ENCODE measurements at places on chromosomes 2 and 18.

- no peak for DNase-seq
Observed at GRCh38 chr2:109368798-109369197, 239.8 kb downstream of the SH3RF3 start.

DNA sequence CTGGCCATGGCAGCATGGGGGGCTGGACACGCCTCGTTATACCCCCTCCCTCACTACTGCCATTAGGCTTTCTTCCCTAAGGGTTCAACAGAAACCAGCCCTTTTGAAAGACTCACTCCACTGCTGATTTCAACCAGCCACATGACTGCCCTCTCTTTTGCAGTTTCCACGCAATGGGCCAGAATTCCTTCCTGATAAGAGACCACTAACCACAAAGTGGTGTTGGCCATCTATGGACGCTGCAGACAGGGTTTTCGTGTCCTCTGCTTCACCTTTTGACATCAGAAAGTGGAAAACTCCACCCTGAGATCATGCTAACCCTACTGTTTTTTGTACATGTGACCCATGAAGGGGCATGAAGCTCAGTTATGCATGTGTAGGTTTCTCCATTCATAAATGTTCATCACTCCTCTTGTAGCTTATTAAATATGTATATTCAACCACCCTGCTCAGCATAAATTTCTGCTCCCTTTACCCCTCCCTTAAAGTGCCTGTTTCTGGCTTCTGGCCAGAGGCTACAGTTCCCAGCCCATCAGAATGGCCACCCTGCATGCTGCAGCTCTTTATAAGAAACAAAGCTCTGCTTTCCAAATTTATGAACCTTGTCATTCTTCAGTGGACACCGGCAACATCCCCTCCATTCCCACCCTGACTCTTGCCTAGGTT is 106.6 kb upstream of the MSH6 start:
- DNase-seq = no peak

- no peak for DNase-seq
Observed at GRCh38 chr2:68158134-68158447, 403 bp downstream of the PNO1 start.

DNA sequence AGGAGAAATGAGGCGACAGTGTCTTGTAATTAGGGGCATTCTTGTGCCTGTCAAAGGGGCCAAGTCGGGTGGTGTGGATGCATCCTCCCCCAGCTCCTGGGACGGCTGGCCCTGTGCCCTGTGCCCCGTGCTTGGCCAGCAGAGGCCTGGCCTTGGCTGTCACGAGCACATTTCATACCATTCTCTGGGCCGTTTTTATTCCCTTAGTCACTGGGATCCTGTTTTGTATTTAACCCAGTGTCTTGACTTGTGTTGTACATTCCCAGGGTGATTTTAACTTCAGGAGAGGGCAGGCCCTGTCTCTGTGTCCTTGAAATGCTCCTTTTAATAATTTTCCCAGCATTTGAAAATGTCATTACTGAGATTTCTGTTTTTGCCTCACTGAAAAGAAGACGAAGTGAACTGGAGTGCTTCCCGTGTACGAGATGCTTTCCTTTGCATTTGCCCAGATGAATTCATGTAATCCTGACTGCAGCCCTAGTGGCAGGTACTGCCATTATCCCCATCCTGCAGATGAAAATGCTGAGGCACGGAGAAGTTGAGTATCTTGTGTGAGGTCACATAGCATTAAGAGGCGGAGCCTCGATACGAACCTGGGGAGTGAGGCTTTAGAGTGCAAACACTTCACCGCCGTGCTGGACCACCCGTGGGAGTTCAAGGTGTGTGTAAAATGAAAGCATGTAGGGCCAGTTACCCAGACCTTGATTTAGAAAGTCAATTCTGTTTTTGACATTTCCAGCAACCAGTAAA is 57.0 kb downstream of the SH3RF3 start:
- DNase-seq = no peak

DNA sequence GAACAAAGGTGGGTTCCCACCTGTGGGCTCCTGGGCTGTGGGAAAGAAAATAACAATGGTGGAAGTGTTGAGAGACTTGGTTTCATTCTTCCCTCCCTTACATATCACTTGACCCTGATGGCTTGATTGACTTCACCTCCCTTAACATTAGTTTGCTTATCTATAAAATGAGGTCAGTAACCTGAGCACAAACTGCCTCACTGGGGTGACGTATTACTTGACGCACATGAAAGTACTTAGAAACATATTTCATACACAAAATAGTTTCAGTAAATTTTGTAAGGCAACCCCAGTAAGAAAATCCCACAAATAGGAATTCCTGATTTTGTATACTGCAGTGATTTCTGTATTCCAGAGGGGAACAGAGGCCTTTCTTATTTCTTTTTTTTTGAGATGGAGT is 29.4 kb upstream of the LPIN2 start:
- no peak for DNase-seq

- DNase-seq = no peak
Observed at GRCh38 chr2:134327367-134327766, 73.5 kb downstream of the MGAT5 start.

GRCh38 chr2:149873936-149874335 is 286.4 kb upstream of the MMADHC start:
- no peak for DNase-seq

- DNase-seq = no peak
Observed at GRCh38 chr2:15170070-15170775, 390.9 kb downstream of the NBAS start.

DNA sequence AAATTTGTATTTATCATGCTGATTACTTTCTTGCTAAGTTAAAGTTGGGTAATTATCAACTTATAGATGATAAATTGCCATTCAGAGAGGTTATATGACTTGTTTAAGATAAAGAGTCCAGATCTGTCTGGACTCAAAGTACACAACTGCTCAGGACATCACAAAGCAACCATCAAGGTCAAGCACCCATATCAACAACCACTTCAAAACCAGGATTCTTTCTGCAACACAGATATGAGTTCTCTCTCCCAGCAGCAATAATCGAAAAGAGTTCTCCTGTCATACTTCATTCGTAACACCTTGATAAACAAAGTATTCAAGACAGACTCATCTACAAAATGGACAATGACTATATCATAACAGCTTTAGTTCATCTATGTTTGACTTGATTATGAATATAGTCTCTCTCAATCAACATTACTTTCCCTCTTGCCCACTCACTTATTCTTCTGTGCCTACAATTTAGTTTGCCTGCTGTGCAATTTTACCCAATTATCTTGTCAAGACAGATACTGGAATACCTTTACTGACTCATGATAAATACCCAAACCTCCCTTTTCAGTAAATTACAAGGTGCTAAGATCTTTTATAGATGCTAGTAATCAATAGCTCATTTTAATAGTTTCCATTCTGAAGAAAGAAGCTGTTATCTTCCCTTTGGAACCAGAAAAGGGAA is 281.8 kb downstream of the NBAS start:
- no peak for DNase-seq

GRCh38 chr2:173054466-173054865 is 21.2 kb upstream of the MAP3K20 start:
- DNase-seq = no peak

DNA sequence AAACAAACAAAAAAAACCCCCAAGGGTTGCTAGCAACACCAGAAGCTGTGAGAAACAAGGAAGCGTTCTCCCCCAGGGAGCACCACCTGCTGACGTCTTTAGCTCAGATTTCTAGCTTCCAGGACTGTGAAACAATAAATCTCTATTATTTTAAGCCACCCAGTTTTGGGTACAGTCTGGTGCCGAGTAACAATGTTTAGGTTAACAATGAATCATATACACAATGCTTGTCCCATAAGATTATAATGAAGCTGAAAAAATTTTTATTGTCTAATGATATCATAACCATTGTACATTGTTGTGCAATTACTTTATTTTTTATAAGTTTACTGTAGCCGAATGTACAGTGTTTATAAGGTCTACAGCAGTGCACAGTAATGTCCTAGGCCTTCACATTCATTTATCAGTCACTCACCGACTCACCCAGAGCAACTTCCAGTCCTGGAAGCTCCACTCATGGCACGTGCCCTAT is 72.1 kb upstream of the CAB39 start:
- no peak for DNase-seq

GRCh38 chr2:55155206-55155605 is 76.9 kb downstream of the CLHC1 start:
- DNase-seq = no peak
